Hematopoietic multipotent progenitor cell treated with erythropoietin and hydrocortisone succinate and interleukin-3 and kit ligand, for 4 days (in vitro differentiated cells): ENCODE measurements at places on chromosomes 16 and 17.
A peak's percentile ranks its signal among the peaks of the same experiment; 100 is the strongest.

- peak; percentile 75 for DNase-seq
Observed at GRCh38 chr17:48597778-48598631, 4.4 kb upstream of the HOXB5 start.

DNA sequence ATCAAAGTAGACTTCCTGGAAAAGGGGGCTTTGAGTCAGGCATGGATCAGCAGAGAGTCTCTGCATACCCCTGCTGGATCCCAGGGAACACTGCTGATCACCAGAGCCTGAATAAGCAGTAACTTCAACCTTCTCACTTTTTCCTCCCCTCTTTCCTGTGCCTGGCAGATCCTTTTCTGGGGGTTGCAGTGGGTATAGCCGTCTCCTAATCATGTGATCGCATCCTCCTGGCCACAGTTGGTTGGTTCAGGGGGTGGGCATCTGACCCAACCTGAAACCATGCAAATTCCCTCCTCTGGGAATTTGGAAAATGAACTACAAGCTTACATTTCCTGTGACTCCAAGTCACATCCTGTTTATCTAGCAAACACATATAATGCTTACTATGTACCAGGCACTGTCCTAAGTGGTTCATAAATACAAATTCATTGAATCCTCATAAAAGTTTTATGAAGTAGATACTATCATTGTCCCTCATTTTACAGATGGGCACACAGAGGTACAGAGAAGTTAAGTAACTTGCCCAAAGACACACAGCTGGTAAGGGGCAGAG, 120.3 kb downstream of the AXIN2 start:
- DNase-seq, result no peak

- no peak for DNase-seq
Observed at GRCh38 chr17:59825533-59826322, 67.0 kb downstream of the TUBD1 start.

DNA sequence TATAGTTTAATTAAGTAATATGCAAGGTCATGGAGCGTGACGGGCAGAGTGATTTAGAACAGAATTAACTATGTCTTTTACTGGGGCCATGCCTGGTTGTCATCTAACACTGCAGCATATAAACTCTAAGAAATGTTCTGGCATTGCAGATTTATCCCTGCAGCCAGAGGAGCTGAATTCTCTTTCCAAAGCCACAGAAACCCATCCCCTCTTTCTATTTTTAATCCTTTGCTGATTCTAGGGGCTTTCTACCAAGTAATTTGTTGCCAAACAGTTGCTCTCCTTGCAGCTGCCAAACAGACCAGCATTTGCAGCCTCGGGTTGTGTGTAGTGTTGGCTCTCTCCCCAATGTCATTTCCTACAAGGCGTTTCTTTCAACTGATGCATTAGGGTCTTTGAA, 243.2 kb upstream of the MON1B start:
- DNase-seq, result no peak

DNA sequence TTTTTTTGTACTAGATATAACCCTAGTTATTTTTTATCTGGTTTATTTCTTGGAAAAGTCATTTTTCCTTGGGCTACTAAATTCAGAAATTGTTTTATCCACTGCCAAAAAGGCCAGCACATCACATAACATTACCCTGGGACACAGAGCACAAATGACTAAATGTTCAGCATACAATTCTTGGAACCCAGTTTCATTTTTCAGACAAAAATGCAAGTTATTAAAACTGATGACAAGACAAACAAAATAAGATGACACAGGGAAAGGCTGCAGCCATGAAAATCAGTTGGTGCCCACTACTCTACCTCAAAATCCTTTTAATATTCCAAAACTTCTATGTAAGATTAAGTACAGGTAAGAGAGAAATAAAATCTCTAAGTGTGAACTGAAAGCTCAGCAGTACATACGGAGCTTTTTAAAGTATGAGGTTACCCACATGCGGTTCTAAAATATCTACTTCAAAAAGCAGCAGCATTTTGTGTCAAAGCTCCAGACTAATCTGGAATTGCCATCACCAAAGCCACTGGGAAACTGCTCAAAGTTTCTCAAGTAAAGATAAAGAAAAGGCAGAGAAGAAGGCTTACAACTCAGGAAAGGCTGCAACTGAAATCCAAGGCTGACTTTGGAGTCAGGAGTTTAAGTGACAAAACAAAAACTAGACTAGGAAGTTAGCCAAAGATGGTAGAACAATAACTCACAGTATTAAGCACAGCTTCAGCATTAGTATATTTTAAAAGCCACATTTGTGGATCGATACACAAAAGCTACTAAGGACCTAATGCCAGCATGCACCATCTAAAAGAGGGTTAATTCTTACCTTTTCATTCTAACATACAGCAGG, 41.4 kb downstream of the AP1G1 start:
- no peak for DNase-seq

DNA sequence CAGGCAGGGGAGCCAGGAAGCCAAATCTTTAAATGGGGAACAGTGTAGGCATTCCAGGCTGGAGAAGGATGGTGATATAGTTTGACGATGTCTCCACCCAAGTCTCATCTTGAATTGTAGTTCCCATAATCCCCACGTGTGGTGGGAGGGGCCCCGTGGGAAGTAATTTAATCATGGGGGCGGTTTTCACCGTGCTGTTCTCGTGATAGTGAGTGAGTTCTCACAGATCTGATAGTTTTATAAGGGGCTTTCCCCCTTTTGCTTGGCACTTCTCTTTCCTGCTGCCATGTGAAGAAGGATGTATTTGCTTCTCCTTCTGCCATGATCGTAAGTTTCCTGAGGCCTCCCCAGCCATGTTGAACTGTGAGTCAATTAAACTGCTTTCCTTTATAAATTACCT, 28.8 kb downstream of the GINS3 start:
- no peak for DNase-seq

DNA sequence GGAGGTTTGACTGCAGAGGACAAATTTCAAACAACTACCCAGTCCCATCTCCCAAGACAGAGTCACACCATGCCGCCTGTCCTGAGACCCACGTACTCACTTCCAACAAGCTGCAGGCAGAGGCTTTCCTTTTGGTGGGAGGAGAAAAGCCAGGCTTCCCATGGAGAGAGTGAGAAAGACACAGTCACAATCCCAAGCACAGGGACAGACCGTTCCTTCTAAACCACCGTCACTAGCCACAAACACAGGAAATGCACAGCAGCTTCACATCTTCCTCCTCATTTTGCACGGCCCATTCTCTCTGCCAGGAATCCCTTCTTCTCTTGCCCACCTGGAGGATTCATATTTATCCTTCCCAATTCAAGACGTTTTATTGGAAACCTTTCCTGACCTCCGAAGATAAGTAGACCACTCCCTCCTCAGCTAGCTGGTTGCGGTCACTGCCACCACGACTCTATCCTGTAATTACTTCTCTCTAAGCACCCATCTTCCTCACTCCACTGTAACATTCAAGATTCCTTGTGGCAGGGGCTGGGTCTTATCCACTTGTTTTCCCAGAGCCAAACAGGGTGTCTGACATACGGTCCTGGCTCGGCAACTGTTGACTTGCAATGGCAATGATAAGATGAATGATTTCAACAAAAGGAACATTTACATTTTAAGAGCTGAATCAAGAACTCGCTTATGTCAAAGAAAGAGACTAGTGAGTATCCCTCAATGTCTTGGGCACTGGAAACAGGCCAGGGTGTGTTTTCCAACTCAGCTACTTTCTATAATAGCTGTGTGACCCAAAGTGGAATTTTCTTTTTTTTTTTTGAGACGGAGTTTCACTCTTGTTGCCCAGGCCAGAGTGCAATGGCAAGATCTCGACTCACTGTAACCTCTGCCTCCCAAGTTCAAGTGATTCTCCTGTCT, 87.6 kb downstream of the XYLT1 start:
- peak; percentile 72 for DNase-seq

- DNase-seq, result no peak
Observed at GRCh38 chr17:72407931-72408330, 287.1 kb downstream of the SOX9 start.

DNA sequence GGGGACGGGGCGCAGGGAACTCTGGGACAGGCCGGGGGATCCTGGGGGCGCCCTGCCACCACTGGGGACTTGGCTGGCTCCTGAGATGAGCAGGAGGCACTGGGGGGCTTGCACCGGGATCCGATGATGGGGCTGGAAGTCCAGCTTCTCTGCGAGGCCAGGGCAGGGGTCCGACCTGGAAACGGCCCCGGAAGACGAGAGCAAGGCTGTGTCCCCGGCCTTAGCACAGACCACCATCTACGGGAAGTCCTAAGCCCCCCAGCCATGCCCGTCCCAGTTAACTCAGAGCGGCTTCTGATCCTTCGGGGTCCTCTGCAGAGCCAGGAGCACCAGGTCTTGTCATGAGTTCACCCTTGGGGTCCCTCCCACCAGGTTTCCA, 573 bp downstream of the CDT1 start:
- DNase-seq, result no peak

- no peak for DNase-seq
Observed at GRCh38 chr17:57068222-57068658, 16.8 kb upstream of the AKAP1 start.

- no peak for DNase-seq
Observed at GRCh38 chr17:51244041-51244440, 15.8 kb downstream of the MBTD1 start.

- DNase-seq, result peak; percentile 91
Observed at GRCh38 chr17:57861000-57861789, 11.4 kb upstream of the MRPS23 start.

DNA sequence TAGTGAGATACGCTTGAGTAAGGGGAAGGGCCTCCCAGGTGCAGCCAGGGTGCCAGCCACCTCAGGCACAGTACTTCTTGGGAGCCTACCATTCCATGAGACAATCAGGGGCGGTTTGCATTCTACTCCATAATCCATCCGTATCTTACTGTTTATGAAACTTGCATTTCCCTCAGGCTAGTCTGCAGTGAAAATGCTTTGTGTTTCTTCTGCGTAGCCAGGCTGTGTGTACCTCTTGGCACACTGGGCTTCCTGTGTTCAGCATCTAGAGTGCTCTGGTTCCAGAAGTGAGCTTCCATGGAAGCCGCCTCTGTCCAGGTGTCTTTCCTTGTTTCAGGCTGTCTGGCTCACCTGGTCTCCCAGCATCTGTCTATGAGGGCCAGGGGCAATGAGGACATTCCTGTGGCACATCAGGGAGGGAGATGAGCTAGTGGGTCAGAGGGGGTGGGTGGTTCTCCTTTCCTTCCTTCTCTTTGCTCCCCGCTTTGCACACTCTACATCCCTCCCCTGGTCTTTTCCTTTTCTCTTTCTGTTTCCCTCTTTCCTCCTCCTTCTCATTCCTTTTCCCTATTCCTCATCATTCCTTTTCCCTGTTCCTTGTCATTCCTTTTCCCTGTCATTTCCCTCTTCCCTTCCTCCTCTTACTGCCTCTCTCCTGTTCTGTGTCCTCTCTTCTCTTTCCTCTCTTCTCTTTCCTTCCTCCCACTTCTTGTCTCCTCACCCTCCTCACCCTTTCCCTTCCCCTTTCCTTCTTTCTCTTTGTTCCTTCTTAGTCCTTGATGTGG, 386.5 kb downstream of the CPPED1 start:
- DNase-seq, result no peak

DNA sequence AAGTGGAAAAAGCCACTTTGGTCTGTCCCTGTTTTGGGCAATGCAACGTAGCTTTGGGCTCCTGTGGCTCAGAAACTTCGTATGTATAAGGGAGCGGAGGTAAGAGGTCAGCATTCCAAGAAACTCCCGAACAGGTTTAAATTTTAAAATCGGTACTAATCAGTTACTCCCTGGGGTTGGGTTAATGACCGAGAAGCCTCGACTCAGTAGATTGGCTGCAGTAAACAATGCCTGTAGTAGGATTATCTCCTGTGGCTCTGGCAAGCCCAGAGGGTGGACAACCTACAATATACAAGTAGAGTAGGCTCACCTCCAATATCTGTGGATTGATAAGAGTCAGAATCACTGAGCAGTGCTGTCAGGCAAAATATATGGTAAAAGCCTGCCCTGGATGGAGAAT, 1.6 kb upstream of the GNA13 start:
- DNase-seq, result no peak

GRCh38 chr16:592518-593306, 2.8 kb downstream of the RAB40C start:
- peak; percentile 87 for DNase-seq

DNA sequence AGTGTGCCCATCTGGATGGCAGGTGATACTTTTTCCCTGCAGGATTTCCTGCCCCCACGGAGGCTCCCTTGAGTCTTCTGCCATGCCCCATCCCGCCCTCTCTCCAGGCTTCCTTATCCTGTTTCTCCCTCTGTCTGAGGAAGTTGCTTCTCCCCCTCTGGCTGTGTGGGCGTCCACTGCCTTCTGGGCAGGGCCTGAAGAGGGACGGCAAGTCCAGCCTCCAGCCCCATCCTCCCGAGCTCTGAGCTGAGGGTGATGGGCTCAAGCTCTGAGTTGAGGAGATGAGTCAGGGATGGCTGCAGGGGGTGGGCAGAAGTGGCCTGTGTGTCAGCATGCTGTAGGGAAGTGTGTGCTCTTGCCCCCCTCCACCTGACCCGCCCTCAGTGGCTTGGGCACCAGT, 14.2 kb upstream of the RAP1GAP2 start:
- DNase-seq, result no peak

DNA sequence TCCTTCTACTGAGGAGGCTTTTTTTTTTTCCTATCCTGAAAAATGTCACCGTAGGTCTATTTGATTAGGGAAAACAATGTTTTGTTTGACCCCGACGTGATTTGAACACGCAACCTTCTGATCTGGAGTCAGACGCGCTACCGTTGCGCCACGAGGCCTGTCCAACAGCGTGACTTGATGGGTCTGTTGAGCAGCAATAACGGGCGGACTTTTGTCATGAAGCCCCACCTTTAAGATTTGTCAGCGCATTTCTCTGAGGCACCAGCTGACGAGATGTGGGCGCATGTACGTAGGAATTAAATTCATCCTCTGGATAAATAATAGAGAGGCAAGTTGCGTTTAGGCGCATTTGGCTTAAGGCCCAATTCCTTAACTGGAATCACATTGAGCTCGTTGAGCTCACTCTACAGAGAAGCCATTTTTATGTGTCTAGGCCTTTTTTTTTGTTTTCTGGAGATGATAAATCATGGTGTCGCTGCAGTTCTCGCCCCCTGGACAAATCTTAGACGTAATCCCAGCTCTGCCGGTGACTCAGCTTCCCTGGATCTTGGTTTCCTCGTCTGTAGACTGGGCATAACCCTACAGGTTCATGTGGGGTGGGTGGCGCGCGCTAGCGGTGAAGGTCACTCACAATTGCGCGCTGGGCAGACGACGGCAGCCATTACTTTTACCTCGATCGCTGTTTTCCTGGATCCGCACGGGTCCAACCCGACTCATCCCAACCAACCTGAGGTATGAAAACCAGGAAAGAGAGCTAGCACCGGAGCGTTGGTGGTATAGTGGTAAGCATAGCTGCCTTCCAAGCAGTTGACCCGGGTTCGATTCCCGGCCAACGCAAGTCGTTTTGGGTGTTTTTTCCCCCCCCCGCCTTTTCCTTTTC, 10.6 kb upstream of the AURKB start:
- DNase-seq, result peak; percentile 96

DNA sequence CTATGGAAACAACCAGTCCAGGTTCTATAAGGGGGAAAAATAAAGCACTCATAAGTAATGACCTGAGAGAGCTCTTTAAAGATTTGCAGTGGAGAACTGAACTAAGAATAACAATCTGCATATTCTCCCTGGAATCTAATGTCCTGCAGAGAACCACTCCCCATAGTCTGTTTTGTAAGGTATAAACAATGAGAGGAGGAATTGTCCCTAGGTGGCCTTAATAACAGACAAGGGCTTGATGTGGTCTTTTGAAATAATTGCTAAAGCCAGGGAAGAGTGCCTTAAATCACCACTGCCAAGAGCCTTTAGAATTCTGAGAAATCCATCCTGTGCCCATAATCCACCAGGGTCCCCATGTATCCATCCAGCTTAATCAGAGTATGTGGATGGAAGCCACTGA, 106.3 kb downstream of the CDH11 start:
- no peak for DNase-seq
